Activated T-cell treated with anti-CD3 and anti-CD28 coated beads, Interleukin-2, amount 50 U/mL, for 4 hours (primary cell): ENCODE measurements at places on chromosomes 2 and 18. TPM values are rescaled to one million over a fixed set of nuclear protein-coding genes. Genes with fewer than 3 reads are reported as not detected.

GRCh38 chr2:188292348-188293239, 920 bp downstream of the GULP1 start:
- no peak for DNase-seq

DNA sequence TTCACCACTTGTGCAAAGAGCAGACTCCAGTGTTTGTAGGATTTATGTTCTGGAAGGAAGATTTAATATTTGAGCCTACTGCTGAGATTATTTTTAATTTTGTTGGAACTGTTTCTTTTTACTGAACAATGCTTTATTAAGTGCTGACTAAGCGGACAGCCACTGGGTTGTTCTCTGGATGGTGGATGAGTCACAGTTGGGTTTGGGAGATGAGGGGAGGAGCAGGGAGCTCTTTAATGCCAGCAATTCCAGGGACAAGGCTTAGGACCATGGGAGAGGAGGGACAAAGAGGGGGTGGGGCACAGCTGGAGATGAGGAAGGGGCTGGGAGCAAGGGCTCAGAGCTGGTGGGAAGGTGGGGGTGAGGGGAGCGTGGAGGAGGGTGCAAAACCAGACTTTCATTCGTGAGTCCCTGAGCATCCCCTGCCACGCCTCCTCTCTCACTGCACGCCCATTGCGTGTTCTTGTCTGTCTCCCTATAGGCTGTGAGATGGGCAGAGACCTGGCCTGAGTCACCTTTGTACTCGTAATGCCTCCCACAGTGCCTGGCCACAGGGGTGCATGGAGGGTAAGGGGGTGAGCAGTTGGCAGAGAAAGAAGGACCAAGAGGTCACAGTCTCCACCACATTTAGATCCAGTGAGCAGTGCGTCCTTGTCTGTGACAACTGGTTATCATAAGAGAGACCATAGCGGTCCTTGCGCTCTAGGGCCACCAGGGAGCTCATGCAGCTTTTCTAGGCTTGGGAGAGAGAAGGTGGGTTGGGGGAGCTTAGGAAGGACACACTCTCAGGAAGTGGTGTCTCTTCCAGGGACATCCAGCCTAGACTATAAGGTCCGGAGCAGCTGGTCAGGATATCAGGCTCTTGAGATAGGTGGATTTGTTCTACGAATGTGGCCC, 18.4 kb downstream of the SLC4A3 start:
- no peak for DNase-seq

- DNase-seq, result no peak
Observed at GRCh38 chr18:27685091-27685490, 491.8 kb downstream of the CDH2 start.

PKDCC gene
- total RNA-seq, result 0.19 TPM

XDH gene
- total RNA-seq, result not detected

USP37 gene
- 31.4 TPM for total RNA-seq
